ENCODE measurements at places on chromosomes 2 and 18.

- DNase-seq: no peak
These were observed 98.7 kb downstream of the COPS8 start for GRCh38 chr2:237184192-237184918.

GRCh38 chr2:147405651-147406050, 439.2 kb upstream of the ACVR2A start:
- DNase-seq: no peak

GRCh38 chr2:26347286-26347865, 787 bp upstream of the ADGRF3 start:
- DNase-seq: no peak

GRCh38 chr2:32712870-32713269, 85.0 kb downstream of the TTC27 start:
- DNase-seq: no peak

DNA sequence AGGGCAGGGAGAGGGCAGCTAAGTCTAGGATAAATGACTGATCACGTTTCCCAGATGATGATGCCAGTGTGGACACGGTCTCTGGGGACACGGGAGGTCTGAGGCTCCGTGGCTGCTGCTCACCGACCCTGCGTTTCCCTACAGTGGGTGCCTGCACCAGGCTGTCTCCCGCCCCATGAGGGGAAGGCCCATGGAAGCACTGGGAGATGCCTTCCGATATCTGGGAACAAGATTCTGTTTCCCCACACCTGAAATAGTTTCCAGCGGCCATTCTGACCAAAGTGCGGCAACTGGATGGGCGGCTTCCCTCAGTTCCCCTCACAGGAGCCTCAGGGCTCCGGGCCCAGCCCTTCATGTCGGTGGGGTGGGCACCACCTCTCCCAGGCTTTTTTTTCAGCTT, 83.1 kb downstream of the EDAR start:
- DNase-seq: no peak

DNA sequence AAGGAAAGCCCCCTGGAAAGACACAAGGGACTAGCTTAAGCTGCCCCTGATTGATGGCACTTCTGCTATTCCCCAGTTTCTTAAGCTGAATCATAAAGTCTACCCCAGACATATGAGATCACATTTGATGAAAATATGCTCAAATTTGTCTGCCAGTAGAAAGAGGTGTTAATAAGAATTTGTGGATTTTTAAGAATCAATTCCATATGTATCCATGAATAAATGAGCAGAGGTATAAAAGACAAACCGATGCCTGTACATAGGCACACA, 119.9 kb downstream of the CCBE1 start:
- no peak for DNase-seq

GRCh38 chr2:215799194-215799593, 214.2 kb downstream of the MREG start:
- DNase-seq: no peak

DNA sequence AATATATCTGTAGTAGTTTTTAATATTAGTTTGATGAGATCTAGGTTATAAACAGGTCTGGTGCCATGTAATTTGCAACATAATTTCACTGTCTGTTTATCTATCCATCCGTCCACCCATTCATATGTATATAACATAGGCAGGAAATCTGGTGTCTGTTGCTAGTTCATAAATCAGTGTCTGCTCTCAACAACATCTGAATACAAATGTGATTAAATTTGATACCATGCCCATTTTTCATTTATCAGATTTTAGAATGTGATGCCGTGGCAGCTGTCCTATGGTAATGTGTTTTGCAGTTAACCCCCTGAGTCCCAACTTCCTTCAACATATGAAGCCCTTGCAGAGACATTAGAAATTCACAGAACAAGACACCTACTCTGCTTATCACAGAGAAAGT, 228.4 kb downstream of the CMPK2 start:
- DNase-seq: no peak
